ENCODE measurements at places on chromosomes 11 and 22.

- no peak for DNase-seq
Observed at GRCh38 chr11:120594746-120595145, 83.2 kb downstream of the GRIK4 start.

GRCh38 chr11:31921081-31921480 lies 110.0 kb upstream of the PAX6 start:
- DNase-seq, result peak; percentile 35

- DNase-seq, result no peak
Observed at GRCh38 chr11:73182824-73183321, 35.2 kb upstream of the P2RY2 start.

DNA sequence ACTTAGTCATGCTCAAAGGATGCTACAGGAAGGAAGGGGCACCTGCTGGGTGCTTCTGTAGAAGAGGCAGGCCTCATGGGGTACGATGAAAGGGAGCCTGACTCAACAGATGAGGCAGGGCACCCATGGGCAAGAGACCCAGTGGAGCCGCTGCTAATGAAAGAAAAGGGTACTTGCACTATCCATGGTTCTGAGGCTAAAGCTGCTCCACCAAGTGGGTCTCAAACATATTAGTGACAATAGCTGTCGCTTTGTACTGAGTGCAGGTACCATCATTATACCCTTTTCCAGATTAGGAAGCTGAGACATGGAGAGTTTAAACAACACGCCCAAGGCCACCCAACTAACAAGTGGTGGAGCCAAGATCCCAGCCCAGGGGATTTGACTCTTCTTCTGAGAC lies 127.5 kb upstream of the SERPIND1 start:
- DNase-seq, result no peak

GRCh38 chr11:105208019-105208418 lies 68.5 kb upstream of the CARD18 start:
- DNase-seq, result no peak

DNA sequence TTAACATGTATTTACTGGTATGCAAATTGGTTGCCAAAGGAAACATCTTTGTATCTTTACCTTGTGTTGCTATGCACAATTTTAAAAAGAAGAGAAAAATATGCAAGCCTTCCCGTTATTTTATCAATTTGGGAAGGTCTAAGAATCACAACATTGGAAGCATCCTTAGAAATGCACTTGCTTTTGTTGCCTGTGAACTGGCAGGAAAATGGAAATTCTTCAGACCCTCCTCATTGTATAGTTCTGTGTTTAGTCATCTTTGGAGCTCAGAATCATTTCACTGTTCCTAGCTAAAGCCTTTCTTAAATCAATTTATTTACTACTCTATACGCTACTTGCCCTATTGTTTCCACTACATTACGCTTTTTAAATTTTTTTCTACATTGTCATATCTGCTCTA lies 574.5 kb downstream of the DLG2 start:
- DNase-seq, result no peak

DNA sequence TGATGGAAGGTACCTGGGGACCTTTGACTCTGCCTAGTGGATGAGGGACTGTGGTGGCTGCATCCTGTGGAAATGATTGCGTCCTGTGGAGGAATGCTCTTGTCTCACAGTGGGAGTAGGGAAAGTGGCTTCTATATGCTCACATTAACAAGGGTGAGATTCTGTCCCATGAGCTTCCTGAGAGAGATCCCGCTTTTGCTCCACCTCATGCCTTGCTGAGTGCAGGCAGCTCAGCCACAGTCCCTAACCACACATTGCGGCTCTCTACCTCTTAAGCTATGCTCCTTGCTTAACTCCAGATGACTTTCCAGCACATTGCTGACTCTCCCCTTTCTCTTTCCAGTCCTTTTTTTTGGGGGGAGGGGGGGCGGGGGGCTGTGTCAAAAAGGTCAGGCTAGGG lies 45.0 kb downstream of the TEAD1 start:
- no peak for DNase-seq

- no peak for DNase-seq
Observed at GRCh38 chr22:33081686-33082590, 23.8 kb upstream of the SYN3 start.

DNA sequence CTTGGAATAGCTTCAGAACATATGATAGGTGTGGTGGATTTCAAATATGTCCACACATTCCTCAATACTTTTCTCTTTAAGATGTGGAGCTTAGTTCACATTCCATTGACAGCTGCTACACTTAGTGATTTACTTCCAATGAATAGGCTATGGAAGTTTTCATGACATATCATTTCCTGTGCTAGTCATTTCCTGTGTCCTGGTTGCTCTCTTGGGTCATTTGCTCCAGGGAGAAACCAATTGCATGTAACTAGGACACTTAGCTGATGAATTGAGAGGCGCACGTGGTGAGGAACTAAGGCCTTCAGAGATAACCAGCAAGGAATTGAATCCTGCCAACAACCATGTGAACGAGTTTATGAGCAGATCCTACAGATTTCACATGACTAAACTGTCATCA lies 120.9 kb downstream of the SLC17A6 start:
- peak; percentile 86 for DNase-seq

DNA sequence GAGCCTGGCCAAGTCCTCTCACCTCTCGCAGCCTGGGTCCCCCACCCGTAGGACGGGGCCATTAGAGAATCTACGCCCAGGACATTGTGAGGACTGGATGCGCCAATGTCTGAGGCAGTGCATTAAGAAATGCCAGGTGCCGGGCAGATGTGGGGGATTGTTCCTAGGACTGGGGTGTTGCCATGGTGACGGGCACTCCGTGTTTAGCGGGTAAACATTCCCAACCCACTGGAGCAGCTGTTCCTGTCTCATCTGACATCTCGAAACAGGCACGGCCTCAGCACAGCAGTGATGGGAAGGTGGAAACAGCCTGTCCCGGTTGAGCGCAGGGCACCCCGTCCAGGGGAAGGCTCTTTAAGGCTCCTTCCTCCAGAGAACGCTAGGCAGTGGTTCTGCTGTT lies 99.6 kb upstream of the RTL6 start:
- no peak for DNase-seq

GRCh38 chr11:70727021-70727420 lies 328.7 kb downstream of the CTTN start:
- no peak for DNase-seq

DNA sequence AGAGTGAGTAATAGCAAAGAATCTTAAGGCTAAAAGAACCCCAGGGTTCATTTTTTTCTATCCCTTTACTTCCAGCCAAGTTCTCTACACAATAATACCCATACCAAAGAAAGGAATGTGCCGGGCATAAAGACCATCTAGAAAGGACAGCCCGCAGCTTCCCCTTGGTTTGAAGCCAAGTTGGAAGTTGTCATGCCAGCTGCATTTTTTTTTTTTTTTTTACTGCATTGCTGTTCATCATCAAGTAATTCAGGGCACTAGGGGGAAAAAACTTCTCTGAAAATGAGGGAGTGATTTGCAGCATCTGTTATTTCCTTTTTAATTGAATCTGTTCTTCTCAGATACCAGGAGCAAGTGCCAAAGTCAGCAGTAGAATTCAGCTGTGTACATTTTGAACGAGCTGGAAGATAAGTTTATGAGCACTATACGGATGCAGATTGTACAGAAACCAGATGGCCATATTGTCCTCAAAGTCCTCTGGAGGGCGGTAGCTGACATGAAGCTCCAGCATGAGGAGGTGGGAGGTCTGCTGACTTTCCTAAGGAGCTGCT lies 56.4 kb downstream of the UBASH3B start:
- peak; percentile 73 for DNase-seq
